ENCODE measurements at places on chromosomes 2 and 18. TPM values are rescaled to one million over a fixed set of nuclear protein-coding genes. Genes with fewer than 3 reads are reported as not detected.

GRCh38 chr2:55721596-55722215, 28.1 kb upstream of the PNPT1 start:
- no peaks in the 10 kb centered on the region for H3K36me3 ChIP-seq
- no peak overlapping the region for H3K4me3 ChIP-seq
- H3K4me1 ChIP-seq, result no peaks in the 10 kb centered on the region

DLX2 gene
- not detected for total RNA-seq

GRCh38 chr2:163570391-163570790, 165.4 kb downstream of the FIGN start:
- no peak overlapping the region for H3K27ac ChIP-seq
- H3K4me1 ChIP-seq, result no peaks in the 10 kb centered on the region
- H3K27me3 ChIP-seq, result no peaks in the 10 kb centered on the region
- no peak for DNase-seq

DNA sequence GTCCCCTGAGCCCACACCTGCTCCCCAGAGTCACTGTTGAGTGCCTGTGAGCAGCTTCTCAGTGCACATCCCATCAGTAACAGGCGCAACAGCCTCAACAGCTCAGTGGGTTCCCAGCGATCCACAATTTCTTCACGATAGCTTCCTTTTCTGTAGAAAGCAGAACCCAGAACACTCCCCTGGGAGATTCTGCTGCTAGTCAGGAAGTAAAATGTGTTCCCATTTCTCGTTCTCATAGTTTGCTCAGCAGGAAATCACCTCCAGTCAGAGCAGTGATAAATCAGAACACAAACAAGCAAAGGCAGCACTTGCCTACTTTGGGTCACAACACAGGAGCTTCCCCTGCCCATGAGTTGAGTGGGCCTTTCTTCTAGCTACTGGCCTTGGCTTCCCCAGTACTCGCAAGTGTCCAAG, 48.9 kb upstream of the ATG16L1 start:
- no peaks in the 10 kb centered on the region for H3K36me3 ChIP-seq
- DNase-seq, result no peak
- H3K4me3 ChIP-seq, result no peak overlapping the region

GRCh38 chr18:70464343-70465114, 175.7 kb downstream of the SOCS6 start:
- H3K36me3 ChIP-seq, result no peaks in the 10 kb centered on the region
- H3K27me3 ChIP-seq, result no peaks in the 10 kb centered on the region
- no peak overlapping the region for H3K27ac ChIP-seq
- peak overlapping the region; percentile 33 for H3K4me3 ChIP-seq

PPIL3 gene
- 22.9 TPM for total RNA-seq

GRCh38 chr2:234285541-234285940, 211.3 kb downstream of the ARL4C start:
- H3K36me3 ChIP-seq, result no peaks in the 10 kb centered on the region
- no peaks in the 10 kb centered on the region for H3K27me3 ChIP-seq
- DNase-seq, result no peak

DNA sequence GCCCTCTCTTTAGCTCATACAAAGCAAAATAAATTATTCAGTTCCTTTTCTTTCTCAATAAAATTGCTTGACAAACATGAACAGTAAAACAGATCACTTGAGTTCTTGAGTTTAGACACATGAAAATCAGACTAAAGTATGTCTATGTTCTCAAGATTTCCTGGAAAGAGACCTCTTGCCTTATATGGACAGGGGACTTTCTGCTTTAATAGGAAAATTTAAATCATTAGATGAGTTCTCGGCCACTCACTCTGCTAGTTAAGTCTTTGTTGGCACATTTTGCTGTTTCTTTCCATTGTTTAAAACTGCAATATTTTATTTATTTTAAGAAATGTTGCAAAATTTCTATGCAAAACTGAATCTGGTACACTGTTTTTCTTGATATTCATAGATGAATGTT, 207.8 kb downstream of the RND3 start:
- no peak for DNase-seq
- H3K4me3 ChIP-seq, result no peak overlapping the region
- no peaks in the 10 kb centered on the region for H3K36me3 ChIP-seq
- H3K4me1 ChIP-seq, result no peaks in the 10 kb centered on the region
- H3K27me3 ChIP-seq, result no peaks in the 10 kb centered on the region

DNA sequence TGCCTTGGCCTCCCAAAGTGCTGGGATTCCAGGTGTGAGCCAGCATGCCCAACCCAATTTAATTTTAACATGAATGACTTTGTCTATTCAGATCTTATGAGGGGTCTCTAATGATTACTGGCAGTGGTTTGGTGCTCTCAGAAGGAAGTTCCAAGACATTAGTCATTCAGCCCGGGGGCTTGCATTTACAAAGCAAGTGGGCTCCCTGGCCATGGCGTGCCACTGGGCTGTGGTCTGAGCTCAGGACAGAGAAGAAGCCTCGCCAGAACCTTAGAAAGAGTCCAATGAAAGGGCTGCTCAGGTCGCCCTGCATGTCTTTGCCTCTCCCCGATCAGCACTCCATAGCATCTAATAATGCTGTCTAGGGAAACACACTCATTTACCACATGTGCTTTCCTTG, 182.6 kb upstream of the CHAC2 start:
- H3K36me3 ChIP-seq, result no peaks in the 10 kb centered on the region
- H3K27ac ChIP-seq, result no peak overlapping the region
- H3K4me3 ChIP-seq, result no peak overlapping the region
- no peak for DNase-seq
- H3K4me1 ChIP-seq, result no peaks in the 10 kb centered on the region

- H3K27me3 ChIP-seq, result no peaks in the 10 kb centered on the region
- no peaks in the 10 kb centered on the region for H3K36me3 ChIP-seq
- peak overlapping the region; percentile 49 for H3K27ac ChIP-seq
- no peak overlapping the region for H3K4me3 ChIP-seq
Observed at GRCh38 chr18:59021500-59021899, 118.2 kb upstream of the SEC11C start.

- no peak overlapping the region for H3K4me3 ChIP-seq
- no peak for DNase-seq
- no peak overlapping the region for H3K27ac ChIP-seq
- no peaks in the 10 kb centered on the region for H3K27me3 ChIP-seq
- H3K36me3 ChIP-seq, result peaks cover 31% of the 10 kb centered on the region
- H3K4me1 ChIP-seq, result no peaks in the 10 kb centered on the region
Observed at GRCh38 chr2:237996021-237996593, 29.3 kb downstream of the UBE2F start.

DNA sequence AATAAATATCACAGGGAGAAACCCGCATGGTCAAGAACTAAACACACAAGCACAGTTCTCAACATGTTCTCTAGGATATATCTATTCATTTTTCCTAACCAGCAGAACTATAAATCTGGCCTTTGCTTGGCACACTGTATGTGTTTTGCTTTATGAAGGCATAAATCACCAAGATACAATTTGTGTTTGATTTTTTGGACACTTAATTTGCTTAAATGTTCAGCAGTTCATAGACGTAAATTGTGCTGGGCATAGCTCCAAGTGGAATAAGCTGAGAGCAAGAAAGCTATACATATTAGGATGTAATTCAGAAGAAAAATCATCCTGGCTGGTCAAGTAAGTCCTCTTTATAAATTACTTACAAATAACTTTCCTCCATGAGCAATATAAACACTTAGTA, 341.5 kb upstream of the ATP5MC3 start:
- H3K4me1 ChIP-seq, result no peaks in the 10 kb centered on the region
- no peak overlapping the region for H3K27ac ChIP-seq
- H3K27me3 ChIP-seq, result no peaks in the 10 kb centered on the region

SERPINB4 gene
- total RNA-seq, result not detected

DNA sequence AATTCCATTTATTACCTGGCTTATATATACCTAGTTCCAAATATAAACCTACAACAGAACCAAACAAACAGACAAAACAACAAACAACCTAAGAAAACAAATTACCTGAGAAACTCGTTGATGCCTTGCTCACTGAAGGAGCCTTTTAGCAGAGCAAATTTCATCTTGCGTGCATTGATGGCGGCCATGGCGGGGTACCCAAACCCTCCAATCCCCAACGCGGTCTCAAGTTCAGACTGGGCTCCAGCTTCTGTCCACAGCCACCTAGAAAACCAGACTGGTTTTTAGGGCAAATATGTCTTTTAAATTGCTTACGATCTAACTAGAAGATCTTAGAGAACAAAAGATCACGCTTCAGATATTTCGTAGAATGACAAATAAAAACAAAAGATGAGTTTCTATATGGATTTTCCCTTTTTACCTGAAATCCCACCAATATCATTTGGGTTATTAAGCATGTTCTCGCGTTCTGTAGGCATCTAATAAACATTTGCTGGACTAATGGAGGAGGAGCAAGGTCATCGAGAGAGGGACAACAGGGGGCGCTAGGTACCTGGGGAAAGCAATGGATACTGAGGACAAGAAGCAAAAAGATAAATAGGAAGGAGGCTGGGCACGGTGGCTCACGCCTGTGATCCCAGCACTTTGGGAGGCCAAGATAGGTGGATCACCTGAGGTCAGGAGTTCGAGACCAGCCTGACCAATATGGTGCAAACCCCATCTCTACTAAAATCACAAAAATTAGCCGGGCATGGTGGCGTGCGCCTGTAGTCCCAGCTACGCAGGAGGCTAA, 25.2 kb downstream of the PDIA6 start:
- H3K27ac ChIP-seq, result no peak overlapping the region
- H3K27me3 ChIP-seq, result no peaks in the 10 kb centered on the region
- H3K4me1 ChIP-seq, result no peaks in the 10 kb centered on the region
- H3K4me3 ChIP-seq, result no peak overlapping the region
- H3K36me3 ChIP-seq, result peaks cover 99% of the 10 kb centered on the region
- DNase-seq, result no peak

DNA sequence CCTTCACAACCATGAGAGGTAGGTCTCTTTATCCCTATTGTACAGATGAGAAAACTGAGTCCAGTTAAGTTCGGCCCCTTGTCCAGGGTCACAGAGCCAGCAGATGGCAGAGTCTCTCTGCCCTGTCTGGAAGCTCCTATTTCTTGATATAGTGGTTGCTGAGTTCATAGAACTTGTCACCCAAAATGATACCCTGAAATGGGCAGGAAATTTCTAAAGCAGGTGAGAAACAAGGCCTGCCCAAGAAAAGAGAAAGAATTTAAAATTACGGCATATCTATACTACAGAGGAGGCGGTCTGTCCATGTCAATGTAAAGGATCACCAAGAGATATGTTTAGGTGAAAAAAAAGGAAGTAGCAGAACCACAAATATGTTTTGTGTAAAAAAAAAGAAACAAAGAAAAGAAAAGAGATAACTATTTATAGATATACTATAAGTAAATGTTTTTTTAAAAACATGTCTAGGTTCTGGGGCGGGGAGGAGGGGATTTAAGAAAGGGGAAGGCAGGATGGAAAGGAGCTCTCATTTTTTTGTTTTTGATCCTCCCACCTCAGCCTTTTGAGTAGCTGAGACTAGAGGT, 39.8 kb downstream of the MYO7B start:
- no peaks in the 10 kb centered on the region for H3K4me1 ChIP-seq
- H3K27ac ChIP-seq, result peak overlapping the region; percentile 81
- H3K27me3 ChIP-seq, result no peaks in the 10 kb centered on the region
- no peak overlapping the region for H3K4me3 ChIP-seq

CCDC148 gene
- 1.1 TPM for total RNA-seq

- peaks cover 9% of the 10 kb centered on the region for H3K4me1 ChIP-seq
- no peak for DNase-seq
- no peak overlapping the region for H3K4me3 ChIP-seq
- H3K27me3 ChIP-seq, result no peaks in the 10 kb centered on the region
- no peak overlapping the region for H3K27ac ChIP-seq
Observed at GRCh38 chr2:86372641-86373502, 35.4 kb upstream of the REEP1 start.

- no peak overlapping the region for H3K4me3 ChIP-seq
- no peaks in the 10 kb centered on the region for H3K36me3 ChIP-seq
- H3K4me1 ChIP-seq, result no peaks in the 10 kb centered on the region
- no peak overlapping the region for H3K27ac ChIP-seq
- H3K27me3 ChIP-seq, result no peaks in the 10 kb centered on the region
- DNase-seq, result no peak
Observed at GRCh38 chr2:120472891-120473309, 127.0 kb downstream of the INHBB start.

AQP4 gene
- 10.0 TPM for total RNA-seq

DNA sequence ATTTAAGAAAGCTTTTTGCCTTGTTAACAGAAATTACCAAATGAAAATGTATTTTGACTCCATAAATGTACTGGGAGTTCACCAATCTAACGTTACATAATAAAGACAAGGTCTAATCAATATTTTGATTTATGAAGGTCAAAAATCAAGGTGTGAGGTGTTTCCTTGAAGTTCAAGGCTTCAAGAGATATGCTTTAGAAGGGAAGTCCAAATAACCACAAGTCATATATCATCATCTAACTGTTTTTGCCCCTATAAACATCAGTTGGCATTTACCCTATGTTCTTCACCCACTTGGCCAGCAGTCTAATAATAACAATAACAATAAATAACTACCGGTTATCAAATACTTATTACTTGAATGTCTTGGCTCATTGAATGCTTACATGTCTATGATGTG, 196.1 kb upstream of the ID2 start:
- DNase-seq, result no peak
- no peaks in the 10 kb centered on the region for H3K27me3 ChIP-seq
- H3K27ac ChIP-seq, result no peak overlapping the region
- H3K36me3 ChIP-seq, result no peaks in the 10 kb centered on the region
- no peaks in the 10 kb centered on the region for H3K4me1 ChIP-seq
- no peak overlapping the region for H3K4me3 ChIP-seq

DNA sequence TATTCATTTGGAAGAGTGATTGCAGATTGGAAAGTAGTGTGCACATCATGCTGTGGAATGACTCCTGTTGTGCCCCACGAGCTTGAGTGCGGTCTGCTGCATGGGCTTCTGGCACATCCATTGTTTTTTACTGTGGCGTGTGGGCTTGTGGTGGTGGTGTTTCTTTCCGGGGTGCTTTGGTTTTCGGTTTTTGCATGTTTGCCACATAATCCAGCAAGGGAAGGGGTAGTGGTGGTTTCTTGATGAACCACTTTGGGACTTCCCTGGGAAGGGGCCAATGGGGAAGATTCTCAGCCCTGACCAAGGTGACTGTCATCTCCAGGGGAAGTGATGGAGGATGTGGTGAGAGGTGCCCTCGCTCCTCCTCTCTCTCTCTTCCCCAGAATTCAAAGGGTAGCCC, 57.0 kb downstream of the COA5 start:
- H3K27ac ChIP-seq, result no peak overlapping the region
- peaks cover 7% of the 10 kb centered on the region for H3K4me1 ChIP-seq
- H3K27me3 ChIP-seq, result no peaks in the 10 kb centered on the region
- peaks cover 47% of the 10 kb centered on the region for H3K36me3 ChIP-seq

DNA sequence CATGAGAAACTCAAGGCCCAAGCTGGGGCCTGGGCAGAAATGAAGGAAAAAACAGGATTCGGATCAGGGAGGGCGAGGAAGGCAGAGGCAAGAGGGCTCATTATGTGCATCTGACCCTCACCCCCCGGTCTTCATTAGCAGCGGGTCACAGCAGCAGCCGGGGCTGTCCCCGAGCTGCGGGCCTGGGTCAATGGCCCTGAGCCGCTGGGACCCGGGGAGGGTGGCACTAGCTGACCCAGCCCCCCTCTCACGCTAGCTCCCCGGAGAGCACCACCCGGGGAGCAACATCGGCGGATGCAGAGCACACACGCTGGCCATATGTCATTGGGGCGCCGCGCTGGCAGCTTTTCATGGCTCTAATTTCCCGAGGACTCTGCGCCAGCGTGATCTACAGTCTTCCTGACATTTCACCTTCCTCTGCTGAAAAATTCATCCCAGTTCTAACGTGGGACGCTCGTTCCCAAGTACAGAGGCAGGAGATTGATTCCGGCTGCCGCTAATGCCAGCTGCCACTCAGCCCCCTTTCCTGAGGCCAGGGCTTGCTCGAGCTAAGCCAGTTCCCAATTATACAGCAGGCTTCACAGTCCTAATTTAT, 63.7 kb downstream of the EIPR1 start:
- H3K4me3 ChIP-seq, result no peak overlapping the region
- no peaks in the 10 kb centered on the region for H3K4me1 ChIP-seq
- no peak for DNase-seq
- no peaks in the 10 kb centered on the region for H3K36me3 ChIP-seq
- no peak overlapping the region for H3K27ac ChIP-seq
- H3K27me3 ChIP-seq, result no peaks in the 10 kb centered on the region

AGPS gene
- 17.8 TPM for total RNA-seq

POTEI gene
- total RNA-seq, result 3.2 TPM

SAG gene
- 2.9 TPM for total RNA-seq

RBKS gene
- total RNA-seq, result 2.1 TPM

Data from right atrium auricular region (tissue), 2 donors.